ENCODE measurements at places on chromosomes 3 and 15. TPM values are rescaled to one million over a fixed set of nuclear protein-coding genes. Genes with fewer than 3 reads are reported as not detected.

Gene LRRC2
- total RNA-seq, result 0.31 TPM

GRCh38 chr3:4877173-4877787 is 102.0 kb upstream of the BHLHE40 start:
- no peaks in the 10 kb centered on the region for H3K27me3 ChIP-seq
- H3K27ac ChIP-seq, result no peak overlapping the region
- H3K4me1 ChIP-seq, result no peaks in the 10 kb centered on the region
- no peaks in the 10 kb centered on the region for H3K36me3 ChIP-seq
- no peak for DNase-seq

Gene LSMEM2
- not detected for total RNA-seq

Gene HOMER2
- 18.8 TPM for total RNA-seq

Data from type B pancreatic cell (in vitro differentiated cells).